Thoracic aorta endothelial cell (primary cell): ENCODE measurements at places on chromosomes 4 and X. TPM values are rescaled to one million over a fixed set of nuclear protein-coding genes. Genes with fewer than 3 reads are reported as not detected.

The GYPA gene
- not detected in 2 replicates for total RNA-seq

The GAGE2A gene
- not detected in 2 replicates for total RNA-seq

The TMSB15A gene
- total RNA-seq: 5.9 and 6.0 TPM in 2 replicates

The BST1 gene
- 6.0 and 14.8 TPM in 2 replicates for total RNA-seq

The LONRF3 gene
- total RNA-seq: 16.7 and 18.8 TPM in 2 replicates

The CXCL10 gene
- not detected in 2 replicates for total RNA-seq

The SMR3B gene
- 0.22 TPM in 1 of 2 replicates, not detected in the other for total RNA-seq

The DCX gene
- total RNA-seq: not detected in 2 replicates

The XAGE1A gene
- total RNA-seq: not detected in 2 replicates

The TACR3 gene
- total RNA-seq: not detected in 2 replicates

The TEC gene
- 0.27 and 1.4 TPM in 2 replicates for total RNA-seq

The USP17L27 gene
- total RNA-seq: not detected in 2 replicates

The JCHAIN gene
- total RNA-seq: not detected in 2 replicates

The OCIAD1 gene
- 125 and 126 TPM in 2 replicates for total RNA-seq

The ZNF711 gene
- 4.0 and 6.8 TPM in 2 replicates for total RNA-seq

The CHRDL1 gene
- total RNA-seq: not detected in 2 replicates

The UCHL1 gene
- total RNA-seq: 375 and 768 TPM in 2 replicates

The MOSPD2 gene
- 15.8 and 26.8 TPM in 2 replicates for total RNA-seq

The PHOX2B gene
- total RNA-seq: not detected in 2 replicates

The ZNF280C gene
- 9.7 and 12.1 TPM in 2 replicates for total RNA-seq

The TDO2 gene
- total RNA-seq: not detected in 2 replicates

The ASB12 gene
- total RNA-seq: 0.14 TPM in 1 of 2 replicates, not detected in the other

The TMEM156 gene
- 1.0 and 3.7 TPM in 2 replicates for total RNA-seq

The MAGEB1 gene
- not detected in 2 replicates for total RNA-seq

The LEF1 gene
- total RNA-seq: not detected in 2 replicates

The TMEM35A gene
- total RNA-seq: 5.3 and 6.4 TPM in 2 replicates

The OGT gene
- 180 and 189 TPM in 2 replicates for total RNA-seq

The HPF1 gene
- 43.6 and 55.9 TPM in 2 replicates for total RNA-seq

The CFP gene
- 0.13 and 0.14 TPM in 2 replicates for total RNA-seq

The ALB gene
- 0.13 TPM in 1 of 2 replicates, not detected in the other for total RNA-seq

The SMC1A gene
- total RNA-seq: 57.2 and 67.2 TPM in 2 replicates
